ENCODE measurements at places on chromosomes 7 and 10.
A peak's percentile ranks its signal among the peaks of the same experiment; 100 is the strongest.

GRCh38 chr10:33099748-33100147, 141.7 kb upstream of the ITGB1 start:
- no peak for DNase-seq

- no peak for DNase-seq
These were observed 503.2 kb upstream of the MKI67 start for GRCh38 chr10:128629111-128630096.

DNA sequence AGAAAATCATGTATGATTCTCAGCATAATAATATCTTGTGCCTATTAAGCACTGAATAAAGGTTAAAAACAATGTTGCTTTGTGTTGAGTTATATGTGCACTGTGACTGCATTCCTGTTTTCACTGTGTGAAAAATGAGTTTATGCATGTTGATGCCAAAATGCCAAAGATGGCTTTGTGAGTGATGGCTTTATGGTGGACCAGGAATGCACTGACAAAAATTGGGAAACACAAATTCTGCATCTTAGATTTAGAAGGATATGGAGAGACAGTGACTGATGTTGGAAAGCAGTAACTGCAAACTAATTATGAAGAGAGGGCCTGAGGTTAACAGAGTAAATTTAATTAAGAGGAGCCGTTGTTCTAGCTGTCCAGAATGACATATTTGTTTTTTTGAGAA, 440.4 kb downstream of the KIF20B start:
- DNase-seq, result no peak

GRCh38 chr10:112951359-112952281, 1.6 kb downstream of the TCF7L2 start:
- peak; percentile 68 for DNase-seq

DNA sequence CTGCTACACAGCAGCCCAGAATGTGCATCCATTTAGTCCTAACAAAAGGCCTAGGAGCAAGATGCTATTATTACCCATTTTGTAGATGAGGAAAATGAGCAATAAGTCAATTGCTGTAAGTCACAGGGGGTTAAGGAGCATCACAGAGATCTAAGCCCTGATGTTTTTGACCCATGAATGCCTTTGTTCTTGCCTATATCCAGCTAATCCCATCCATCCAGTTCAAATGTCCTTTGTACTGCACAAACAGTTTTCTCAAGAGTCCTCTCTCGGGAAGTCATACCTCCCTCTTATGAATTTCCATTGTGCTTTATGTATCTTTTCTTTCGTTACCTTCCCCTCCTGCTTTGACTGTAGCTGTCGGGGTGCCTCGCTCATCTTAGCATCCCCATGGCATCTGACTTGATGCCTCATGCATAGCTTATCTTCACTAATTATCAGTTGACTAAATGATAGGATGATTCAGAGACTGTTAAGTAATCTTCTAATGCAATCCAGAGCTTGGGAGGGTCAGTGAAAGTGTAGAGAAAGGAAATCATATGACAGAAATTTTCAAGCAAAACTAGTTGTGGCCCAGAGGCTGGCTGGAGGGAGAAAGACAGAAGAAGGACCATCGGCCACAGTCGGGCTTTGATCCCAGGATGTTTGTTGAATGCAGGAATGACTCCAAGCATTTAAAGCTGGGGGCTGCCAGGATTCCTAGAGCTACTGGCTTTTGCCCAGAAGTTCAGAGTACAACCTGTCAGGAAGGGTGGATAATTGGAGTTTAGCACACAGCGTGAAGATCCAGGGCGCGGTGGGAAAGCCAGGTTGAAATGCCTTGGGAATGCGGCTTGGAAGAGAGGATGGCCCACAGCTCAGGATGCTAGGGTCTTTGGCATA, 23.5 kb downstream of the BLVRA start:
- peak; percentile 49 for DNase-seq

DNA sequence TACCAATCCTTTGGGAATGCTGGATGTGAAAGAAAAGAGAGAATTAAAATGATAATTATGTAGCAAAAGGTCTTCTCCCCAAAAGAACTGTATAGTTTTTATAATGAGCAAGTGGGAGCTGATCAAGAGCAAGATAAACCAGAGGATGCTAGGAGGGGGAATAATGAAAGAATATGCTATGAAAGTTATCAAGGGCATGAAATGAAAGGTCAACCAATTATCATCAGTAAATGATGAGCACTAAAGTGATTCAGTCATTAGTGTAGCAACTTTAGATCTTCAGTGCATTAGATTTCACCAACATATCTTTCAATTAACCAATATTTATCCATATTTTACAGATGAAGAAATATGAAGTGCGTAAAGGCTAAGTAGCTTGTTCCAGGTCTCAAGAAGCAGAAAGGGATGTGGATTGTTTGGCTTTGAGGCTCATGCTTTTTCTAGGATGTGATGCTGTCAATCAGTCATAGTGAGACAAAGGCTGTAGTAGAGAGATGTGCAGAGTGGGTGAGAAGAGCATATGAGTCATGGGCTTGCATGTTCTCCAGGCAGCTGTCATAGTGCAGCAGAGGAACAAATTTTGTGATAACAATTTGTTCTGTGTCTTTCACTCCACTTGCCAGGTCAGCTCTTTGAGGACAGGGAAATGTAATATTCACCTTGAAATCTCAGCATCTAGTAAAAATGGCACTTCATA, 5.7 kb upstream of the OR2F2 start:
- DNase-seq, result no peak

GRCh38 chr7:3087243-3087755, 43.6 kb upstream of the CARD11 start:
- DNase-seq, result no peak

DNA sequence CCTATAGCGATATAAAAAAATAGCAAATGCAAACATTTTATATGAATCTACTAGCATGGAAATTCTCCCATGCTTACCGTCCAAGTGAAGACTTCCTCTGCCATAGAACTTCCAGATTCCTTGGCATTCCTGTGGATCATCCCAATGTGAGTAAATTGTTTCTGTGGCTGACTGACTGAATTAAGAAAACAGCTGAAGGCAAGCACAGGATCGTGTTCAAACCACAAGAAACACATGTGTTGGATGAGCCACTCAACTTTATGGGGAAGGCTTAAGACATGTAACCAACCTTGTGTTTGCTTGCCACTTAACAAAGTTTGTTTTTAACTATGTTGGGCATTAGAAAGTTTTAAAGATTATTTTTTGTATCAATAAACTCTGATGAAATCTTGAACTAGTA, 2.6 kb upstream of the MYPN start:
- peak; percentile 83 for DNase-seq

GRCh38 chr7:84123965-84124547, 70.5 kb downstream of the SEMA3A start:
- DNase-seq, result no peak

DNA sequence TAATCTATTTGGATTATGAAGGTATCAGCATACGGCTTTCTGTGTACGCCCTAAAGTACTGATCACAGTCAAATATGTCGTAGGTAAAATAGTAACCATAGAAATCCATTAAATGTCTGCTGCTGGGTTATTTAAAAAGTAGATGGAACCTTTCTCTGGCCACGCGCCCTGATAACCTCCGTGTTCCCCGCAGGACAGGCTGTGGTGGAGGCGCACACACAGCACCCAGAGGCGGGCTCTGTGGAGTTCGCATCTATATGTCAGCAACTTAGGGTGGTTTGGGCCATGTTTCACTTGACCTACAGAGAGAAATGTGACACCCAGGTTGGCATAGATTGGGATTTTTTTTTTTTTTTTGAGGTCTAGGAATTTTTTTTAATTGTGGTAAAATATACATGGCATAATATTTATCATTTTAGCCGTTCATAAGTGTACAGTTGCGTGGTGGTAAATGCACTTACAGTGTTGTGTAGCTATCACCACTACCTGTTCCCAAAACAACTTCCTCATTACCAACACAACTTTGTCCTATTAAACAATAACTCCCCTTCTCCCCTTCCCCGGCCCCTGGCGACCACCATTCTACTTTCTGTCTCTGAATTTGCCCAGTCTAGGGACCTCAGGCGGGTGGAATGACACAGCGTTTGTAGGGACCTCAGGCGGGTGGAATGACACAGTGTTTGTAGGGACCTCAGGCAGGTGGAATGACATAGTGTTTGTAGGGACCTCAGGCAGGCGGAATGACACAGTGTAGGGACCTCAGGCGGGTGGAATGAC, 15.4 kb downstream of the PPP2R2D start:
- no peak for DNase-seq

- no peak for DNase-seq
These were observed 50.4 kb upstream of the DDC start for GRCh38 chr7:50615519-50616080.

DNA sequence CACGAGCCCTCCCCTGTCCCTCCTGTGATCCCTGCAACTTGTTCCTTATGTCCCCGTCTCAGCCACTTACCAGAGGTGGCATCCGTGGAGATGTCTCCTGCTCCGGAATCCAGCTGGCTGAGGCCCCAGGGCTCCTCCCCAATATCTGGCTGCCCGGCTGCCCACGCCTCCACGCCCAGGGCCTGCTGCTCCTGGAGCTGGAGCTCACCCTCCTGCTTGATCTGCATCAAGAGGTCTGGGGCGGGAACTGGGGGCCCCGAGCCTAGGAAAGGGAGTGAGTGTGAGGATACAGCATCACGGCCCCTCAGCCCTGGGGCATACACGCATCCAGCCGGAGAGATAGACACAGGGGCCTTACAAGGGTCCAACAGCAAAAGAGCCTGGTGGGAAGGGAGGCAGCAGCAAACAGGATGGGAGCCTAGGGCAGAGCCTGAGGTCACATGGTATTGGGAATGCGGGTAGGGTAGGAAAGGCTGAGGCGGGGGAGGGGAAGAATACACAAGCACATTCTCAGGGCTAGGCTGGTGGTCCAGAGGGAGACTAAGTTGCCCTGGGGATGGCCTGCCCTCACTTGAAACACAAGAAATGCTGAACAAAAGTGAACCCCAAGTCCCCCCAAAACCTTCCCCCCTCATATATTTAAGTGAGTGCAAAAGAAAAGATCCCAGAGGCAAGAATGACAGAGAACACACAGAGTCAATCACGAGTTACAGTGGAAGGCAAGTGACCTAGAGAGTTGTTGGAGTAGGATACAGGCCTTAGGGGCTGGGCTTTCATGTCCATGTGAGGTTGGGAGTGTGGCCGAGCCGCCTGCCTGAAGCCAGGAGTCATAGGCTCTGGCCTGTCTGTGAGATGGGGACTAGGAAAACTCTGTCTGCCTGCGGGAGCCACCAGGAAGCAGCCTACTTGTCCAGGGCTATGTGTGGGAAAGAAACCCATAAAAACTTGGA, 16.9 kb upstream of the ZNF777 start:
- DNase-seq, result no peak

DNA sequence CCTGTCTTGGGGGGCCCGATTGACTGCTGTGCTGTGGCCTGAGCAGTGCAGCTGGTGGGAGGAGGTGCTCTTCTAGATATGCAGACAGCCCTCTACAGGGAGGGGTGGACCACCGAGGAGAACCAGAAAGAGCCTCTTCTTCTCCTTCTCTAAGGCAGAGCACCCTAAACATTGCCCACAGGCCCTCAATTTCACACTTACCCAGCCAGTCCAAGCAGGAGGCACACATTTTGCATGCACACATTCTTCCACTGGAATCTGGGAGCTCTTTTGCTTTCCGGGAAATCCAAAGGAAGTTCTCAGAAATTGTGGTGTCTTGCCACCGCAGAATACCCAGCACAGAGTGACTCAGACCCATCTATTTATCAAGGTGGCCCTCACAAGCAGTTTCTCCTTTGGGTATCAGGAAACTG, 45.8 kb downstream of the EEPD1 start:
- DNase-seq, result no peak

- no peak for DNase-seq
These were observed 76.9 kb upstream of the RET start for GRCh38 chr10:43000021-43000411.

- no peak for DNase-seq
These were observed 32.3 kb downstream of the ORC5 start for GRCh38 chr7:104175361-104175984.

- DNase-seq, result no peak
These were observed 17.1 kb upstream of the TSPAN15 start for GRCh38 chr10:69434169-69434568.

DNA sequence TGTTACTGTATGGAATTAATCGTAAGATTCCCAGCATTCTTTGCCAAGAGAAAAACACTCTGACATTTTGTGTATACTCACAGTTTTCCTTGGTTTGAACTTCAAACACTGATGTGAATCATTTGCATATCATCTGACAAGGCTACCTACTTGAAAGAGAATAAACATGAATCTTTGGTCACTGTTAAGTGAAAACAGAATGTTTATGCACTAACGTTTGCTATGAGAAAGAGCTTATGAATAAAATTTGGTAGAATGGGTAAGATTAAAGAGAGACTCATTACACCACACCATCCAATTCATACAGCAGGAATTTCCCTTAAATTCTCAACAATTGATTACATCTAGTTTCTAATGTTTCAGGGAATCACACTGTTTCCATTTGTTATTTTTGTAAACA, 46.6 kb downstream of the MACC1 start:
- DNase-seq, result no peak

DNA sequence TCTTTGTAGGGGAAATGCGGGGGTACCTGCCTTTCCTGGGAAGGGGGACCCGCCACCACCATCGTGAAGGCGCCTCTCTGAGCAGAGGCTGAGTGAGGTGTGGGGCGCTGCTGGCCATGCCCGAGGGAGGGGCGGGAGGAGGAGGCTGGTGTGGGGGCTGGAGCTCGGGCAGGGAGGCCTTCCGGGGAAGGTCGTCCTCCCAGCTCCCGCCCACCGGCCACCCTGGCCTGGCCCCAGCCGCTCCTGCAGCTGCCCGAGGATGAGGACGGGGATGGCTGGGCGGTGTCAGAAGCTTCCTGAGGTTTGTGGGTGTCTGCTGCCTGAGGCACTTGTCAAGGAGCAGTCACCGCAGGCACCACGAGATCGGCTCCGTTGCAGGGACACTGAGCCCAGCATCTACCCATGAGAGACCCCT, 11.4 kb downstream of the PWWP2B start:
- DNase-seq, result no peak

DNA sequence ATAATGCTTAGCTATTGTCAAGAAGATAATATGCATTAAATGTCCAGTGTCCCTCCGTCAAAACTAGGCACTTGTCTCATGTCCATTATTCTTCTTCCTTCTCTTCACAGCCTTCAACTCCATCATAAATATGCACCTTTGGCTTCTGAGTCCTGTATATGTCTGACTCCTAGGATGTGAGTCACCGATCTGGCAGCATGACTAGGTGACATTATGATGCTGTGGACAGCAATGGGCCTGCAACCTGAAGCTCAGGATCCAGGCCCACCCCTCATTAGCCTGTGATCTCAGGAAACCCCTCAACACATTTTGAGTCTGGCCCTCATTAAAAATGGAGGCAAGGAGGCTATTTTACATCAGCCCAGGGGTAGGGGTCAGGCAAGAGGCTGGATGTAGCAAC, 362.5 kb upstream of the ZMIZ1 start:
- DNase-seq, result no peak

GRCh38 chr7:18087026-18087686, 59.5 kb upstream of the PRPS1L1 start:
- DNase-seq, result no peak

- DNase-seq, result no peak
These were observed 274.7 kb upstream of the HGF start for GRCh38 chr7:82044497-82045080.

- DNase-seq, result no peak
These were observed 266.8 kb upstream of the STEAP1 start for GRCh38 chr7:89887489-89887888.
